ENCODE measurements at places on chromosomes 5 and 9.

GRCh38 chr5:134224888-134225779, 739 bp downstream of the PPP2CA start:
- peak; percentile 33 for DNase-seq

DNA sequence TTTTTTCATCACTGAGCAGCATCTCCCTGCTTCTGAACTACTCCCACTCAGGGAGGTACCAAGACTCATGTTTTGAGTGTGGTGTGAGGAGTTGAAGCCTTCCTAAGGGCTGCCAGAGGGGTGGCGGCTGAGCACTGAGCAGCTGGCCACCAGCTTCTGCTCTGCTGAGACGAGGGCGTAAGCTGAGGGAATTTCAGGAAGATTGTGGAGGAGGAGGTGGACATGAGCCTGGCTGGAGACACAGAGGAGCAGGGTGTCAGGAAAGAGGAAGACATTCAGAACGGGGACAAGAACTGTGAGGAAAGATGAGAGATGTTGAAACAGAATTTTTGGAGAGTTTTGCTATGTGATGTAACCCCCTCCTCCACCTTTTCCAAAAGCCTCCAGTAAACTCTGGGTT, 7.8 kb downstream of the LCP2 start:
- no peak for DNase-seq

- no peak for DNase-seq
Observed at GRCh38 chr9:92974161-92974661, 26.9 kb downstream of the FGD3 start.

DNA sequence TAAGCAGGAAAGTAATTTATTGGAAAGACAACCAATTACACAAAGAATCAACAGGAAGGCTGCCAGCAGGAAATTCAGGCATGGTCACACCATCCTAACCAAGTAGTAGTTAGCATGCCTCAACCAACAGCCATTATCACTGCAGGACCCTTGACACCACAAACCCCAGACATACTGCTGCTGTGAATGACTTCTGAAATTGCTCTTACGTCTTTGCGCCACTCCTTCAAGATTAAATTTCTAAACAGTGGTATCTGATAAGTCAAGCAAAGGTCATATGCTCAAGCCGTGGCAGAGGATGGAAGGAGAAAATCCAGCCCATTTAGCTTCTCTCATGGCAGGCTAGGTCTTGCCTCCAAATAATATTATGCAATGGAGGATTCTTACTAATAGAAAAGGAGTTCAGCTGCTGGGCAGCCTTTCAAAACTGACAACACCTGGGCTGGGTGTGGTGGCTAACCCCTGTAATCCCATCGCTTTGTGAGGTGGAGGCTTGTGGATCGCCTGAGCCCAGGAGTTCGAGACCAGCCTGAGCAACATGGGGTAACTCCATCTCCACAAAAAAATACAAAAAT, 5.0 kb upstream of the PTGER4 start:
- DNase-seq = no peak

- DNase-seq = no peak
Observed at GRCh38 chr5:146338774-146339714, at the start of gene POU4F3. Gene POU4F3, plus strand, starts transcription at chr5:146338839. Its CDS starts 274 bp downstream, at chr5:146339113.

GRCh38 chr9:124290053-124290591, 32.4 kb downstream of the NEK6 start:
- no peak for DNase-seq

GRCh38 chr5:81553567-81554212, 159.8 kb upstream of the ACOT12 start:
- DNase-seq = no peak

DNA sequence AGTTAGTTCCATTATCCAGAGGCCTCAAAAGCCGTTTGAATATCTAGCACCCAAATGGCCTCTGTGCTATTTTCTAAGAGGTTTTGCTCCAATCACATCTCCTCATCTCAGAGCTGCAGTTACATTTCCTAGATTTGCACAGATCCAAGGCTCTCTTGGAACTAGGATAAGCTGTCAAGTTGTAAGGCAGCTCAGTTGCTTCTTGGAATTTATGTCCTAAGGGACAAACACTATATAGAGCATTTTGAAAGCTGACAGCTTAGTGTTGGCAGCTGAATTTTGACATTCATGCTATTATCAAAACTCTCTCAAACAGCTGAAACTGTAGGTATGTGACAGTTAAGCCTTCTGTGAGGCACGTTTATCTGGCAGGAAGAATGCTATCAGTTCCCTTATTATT, 97.0 kb downstream of the MACIR start:
- no peak for DNase-seq

- DNase-seq = no peak
Observed at GRCh38 chr5:168712280-168712924, 133.2 kb upstream of the PANK3 start.

- no peak for DNase-seq
Observed at GRCh38 chr9:110521206-110521605, 58.3 kb downstream of the SVEP1 start.

- no peak for DNase-seq
Observed at GRCh38 chr9:97567894-97568202, 65.3 kb downstream of the TSTD2 start.
